CD4-positive, alpha-beta T cell treated with Interleukin-12 subunit alpha and Interleukin-12 subunit beta, for 1 hour (primary cell): ENCODE measurements at places on chromosomes 4 and X.

DNA sequence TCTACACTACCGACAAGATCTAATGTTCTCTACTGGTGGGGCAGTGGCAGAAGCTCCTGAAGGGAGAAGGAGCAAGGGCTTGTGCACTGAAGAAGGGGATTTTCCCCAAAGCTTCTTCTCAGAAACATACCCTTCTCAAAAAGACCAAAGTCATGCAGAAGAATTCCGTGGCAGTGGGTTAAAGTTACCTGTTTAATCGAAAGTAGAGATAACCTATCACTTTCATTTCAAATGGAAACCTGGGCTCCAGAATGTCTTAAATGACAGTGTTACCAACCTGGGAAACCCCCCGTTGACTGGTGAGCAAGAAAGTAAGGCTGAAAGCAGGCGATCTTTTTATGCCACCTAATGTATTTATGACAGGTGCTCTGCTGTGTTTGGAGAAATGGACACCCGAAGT is 92.5 kb upstream of the TEX13D start:
- peak; percentile 53 for DNase-seq

GRCh38 chr4:15777697-15778288 is 335 bp upstream of the CD38 start:
- DNase-seq: no peak

DNA sequence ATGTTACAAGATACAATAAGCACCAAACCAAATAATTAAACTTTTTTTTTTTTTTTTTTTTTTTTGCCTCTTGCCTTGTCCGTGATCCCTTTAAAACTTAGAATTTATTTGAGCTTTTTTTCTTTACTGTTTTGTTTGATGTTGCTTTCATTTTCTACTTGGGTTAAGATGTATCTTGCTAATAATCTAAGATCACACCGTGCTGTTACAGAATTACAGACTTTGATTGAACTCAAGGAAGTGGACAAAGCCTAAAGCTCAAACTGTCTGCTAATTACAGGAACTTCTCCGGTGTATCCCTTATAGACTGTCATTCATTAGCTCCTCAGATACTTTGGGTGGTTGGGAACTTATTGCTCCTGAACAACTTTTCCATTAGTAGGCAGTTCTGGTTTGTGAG is 26.5 kb downstream of the STIM2 start:
- DNase-seq: peak; percentile 55

- peak; percentile 21 for DNase-seq
Measured at GRCh38 chr4:6761649-6762615, 20.6 kb upstream of the KIAA0232 start.

- DNase-seq: no peak
Measured at GRCh38 chrX:13923845-13924244, 105.8 kb downstream of the GEMIN8 start.

DNA sequence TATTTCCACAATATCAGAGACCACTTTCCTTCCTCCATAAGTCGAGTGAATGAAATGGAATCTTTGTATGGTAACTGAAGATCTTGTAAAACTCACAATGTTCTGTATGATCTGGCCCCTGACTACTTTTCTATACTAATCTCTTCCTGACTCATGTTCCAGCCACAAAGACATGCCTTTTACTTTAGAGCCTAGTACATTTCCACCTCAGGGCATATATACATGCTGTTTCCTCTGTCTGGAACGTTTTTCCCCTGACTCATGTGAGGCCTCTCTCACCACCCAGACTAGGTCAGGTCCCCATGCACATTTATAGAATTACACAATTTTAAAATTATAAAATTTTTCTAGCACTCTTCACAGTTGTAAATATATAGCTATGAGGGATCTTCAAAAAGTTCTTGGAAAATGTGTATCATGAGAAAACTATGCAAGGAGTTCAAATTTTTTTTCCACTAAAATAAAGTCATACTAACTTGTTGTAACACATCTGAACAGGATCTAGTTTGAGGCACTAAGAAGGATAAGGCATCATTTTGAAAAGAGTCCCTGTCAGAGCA is 208.8 kb downstream of the SH2D1A start:
- DNase-seq: no peak

GRCh38 chrX:72340041-72340440 is 34.3 kb upstream of the CITED1 start:
- DNase-seq: no peak

DNA sequence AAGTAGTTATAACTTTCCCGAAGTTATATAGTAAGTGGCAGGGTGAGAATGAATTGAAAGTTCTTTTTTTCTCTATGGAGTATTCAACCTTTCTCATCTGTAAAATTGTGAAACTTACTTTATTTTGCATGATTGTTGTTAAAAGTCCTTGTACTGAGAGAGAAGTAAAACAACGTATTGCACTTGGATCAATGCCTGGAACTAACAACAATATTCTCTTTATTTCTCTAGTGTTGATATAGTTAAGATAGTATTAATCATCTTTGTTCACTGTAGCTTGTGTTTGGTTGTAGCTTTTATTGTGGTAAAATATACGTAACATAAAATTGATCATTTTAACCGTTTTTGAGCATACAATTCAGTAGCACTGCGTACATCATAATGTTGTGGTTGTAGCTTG is 48.7 kb downstream of the STIM2 start:
- no peak for DNase-seq

- DNase-seq: no peak
Measured at GRCh38 chr4:74006009-74006476, 7.6 kb upstream of the CXCL5 start.

DNA sequence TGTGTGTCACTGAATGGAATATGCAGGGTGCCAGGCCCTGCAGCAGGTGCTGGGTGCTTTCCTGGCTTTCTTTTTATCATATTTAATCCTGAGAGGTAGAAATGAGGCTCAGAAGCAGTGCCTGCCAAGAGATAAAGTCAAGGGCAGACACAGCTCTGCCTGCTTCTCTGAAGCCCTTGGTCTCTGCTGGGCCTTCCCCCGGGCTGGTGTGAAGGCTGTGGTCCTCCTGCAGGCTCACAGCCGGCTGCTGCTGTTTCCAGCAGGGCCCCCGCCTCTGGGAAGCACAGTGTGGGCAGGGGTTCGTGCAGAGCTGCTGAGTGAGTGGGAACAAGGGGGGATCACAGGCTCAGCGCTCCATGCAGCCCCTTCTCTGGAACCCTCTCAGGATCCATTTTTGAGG is 49.6 kb downstream of the TBC1D14 start:
- no peak for DNase-seq

- no peak for DNase-seq
Measured at GRCh38 chr4:105971036-105971435, 75.8 kb downstream of the NPNT start.

GRCh38 chr4:147984065-147984777 is 252.3 kb downstream of the ARHGAP10 start:
- DNase-seq: peak; percentile 37

DNA sequence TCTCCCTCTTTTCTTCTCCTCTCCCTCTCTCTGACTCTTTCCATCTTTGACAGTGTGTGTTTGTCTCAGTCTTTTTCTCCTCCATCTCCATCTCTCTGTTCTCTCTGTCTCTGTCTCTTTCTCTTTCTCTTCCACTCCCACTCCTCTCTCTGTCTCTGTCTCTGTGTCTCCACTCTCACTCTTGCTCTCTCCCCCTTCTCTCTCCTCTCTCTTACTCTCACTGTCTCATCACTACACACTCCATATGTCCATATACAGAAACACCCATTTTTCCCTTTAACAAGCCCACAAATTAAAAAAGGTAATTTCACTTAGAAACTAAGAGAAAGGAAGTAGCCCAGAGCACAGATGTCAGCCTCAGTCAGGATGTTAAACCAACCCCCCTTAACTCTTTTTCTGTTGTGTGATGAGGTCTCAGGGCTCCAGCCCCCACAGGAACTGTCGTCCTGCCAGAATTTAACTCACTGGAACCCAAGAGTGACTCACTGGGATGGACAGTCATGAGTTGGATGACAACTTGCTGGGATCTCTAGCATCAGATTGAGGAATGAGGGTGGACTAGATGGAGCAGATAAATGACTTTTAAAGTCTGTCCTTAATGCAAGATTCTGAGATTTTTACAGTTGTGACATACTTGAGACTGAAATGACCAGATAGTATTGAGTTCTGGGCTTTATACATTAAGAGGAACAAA is 27.5 kb downstream of the OTUD6A start:
- no peak for DNase-seq

DNA sequence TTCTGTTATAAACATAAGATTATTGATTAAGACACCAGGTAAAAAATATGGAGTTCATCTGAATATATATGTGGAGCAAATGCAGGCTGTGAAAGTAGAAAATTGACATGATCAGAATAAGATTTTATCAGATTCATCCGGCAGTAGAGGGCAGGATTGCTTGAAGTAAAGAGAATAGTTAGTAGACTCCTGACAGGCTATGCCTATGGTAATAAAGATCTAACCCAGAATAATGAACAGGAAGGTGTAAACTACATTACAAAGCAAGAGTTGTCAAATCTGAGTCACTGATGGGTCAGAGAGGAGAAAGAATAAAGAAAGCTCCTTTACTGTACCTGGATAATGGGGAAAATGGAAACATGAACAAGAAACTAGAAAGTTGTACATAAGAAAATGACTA is 20.8 kb upstream of the TMEM184C start:
- no peak for DNase-seq

DNA sequence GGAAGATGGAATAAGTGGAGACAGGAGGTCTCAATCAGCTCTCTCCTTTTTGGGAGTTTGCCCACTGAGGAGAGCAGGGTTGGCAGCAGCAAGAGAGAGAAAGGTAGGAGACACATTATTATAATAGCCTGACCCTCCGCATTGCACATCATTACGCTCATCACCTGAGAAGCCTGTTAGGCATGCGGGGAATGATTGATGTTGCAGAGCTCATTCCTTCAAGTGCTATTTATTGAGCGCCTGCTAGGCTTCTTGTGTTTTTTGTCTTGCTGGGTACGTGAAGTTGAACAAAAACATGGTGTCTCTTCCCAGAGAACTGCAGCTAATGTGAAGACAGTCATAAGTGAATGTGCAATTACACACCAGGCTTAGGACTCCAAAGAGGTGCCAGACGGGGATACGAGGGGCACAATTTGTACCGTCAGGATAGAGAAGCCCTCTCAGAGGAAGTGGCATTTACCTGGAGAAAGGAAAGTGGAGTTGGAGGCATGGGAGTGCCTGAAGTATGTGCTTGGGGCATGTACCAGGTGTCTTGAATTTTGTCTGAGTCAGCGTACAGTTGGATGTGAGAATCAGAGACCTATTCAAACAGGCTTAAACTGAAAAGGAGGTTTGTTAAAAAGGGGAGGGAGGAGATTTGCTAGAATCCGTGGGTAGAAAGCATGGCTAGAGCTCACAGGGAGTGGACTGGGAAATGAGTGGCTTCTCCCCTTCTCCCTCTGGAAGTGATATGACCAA is 90.2 kb upstream of the SOD3 start:
- DNase-seq: no peak

- DNase-seq: no peak
Measured at GRCh38 chrX:115901241-115901640, 269.3 kb upstream of the AGTR2 start.

GRCh38 chr4:105154576-105154975 is 7.9 kb downstream of the TET2 start:
- no peak for DNase-seq

DNA sequence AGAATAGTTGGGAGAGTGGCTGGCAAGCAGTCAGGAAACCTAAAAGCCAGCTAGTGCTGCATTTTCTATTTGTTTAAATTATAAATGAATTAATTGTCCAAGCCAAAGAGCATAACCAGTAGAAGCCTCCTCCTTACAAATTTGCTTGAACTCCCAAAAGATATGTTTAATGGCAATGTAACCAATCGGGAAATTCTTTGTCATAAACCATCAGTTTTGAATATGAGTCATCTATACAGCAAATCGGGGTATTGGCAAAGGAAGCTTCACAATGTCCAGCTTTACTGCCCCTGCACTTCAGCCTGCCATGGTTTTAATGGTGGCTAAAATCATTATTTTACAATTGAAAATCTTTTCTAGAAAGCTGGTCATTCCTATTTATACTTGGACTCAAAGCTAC is 216.6 kb downstream of the SHROOM3 start:
- no peak for DNase-seq

DNA sequence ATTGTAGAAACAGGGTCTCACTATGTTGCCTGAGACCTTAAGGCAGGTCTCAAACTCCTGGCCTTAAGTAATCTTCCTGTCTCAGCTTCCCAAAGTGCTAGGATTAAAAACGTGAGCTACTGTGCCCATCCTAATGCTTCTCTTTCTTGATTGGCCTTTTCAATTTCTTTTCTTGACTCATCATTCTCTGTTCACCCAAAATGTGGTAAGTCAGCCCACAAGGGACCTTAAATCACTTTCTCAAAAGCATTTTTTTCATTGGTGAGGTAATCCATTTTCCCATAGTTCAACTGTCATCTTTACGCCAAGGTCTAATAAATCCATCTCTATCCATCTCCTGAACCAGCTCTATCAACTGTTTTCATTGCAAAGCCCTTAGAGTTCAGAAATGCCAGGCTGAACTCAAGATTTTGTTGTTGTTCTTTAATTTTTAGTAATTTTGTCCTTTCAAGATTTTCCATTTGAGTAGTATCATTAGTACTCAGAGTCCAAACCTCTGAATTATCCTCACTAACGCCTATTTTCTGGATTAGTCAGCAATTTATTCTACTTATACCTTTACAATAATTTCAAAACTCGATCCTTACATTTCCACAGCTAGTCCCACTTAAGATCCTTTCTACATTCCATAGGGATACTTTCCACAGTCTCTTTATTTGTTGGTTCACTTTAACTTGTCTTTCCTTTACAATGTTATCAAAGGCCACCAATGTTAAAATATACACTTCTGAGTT is 528.6 kb downstream of the IL15 start:
- no peak for DNase-seq

- DNase-seq: no peak
Measured at GRCh38 chr4:126957987-126958386, 674.8 kb upstream of the INTU start.

DNA sequence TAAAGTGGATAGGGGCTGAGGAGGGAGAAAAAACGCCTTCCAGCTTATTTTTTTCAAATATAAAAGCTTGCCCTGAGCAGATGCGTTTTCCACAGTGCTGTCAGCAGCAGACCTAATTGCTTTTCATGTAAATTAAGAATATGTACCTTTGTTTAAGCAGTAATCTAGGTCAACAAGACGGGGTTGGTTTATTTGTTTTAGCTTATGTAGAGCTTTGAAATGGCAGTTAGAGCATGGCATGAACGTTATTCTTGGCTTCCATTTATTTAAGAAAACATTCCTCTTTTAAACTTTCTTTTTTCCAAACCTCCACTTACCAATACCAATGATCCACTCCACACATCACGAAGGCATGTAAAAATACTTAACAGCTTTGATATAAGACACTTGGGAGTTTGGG is 220.3 kb upstream of the TENM3 start:
- DNase-seq: no peak

GRCh38 chrX:133926099-133926498 is 59.3 kb downstream of the GPC3 start:
- DNase-seq: no peak

- DNase-seq: no peak
Measured at GRCh38 chrX:130691576-130691975, 211.4 kb downstream of the ENOX2 start.
